NCI-H1105 (cell line): ENCODE measurements at places on chromosomes 12 and 14.

GRCh38 chr12:123962513-123962912 is 10.1 kb downstream of the CCDC92 start:
- DNase-seq, result no peak

- no peak for DNase-seq
Observed at GRCh38 chr14:84959851-84960520, 570.0 kb upstream of the FLRT2 start.

DNA sequence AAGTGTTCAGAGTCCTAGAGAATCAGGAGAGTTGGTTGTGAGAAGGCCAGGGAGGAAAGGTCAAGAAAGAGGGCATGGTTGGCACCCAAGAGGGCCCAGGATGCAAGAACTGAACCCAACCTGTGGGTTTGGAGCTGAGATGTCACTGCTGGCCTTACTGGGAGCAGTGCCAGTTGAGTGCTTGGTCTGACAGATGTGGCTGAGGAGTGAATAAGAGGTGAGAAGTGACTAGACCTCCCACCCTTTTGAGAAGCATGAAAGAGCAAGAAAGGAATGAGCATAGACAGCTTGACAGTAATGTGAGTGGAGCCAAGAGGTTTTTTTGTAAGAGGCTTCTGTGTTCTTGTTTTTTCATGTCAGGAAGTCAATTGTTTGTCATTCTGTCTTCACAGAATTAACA is 95.3 kb downstream of the FGD4 start:
- DNase-seq, result no peak

DNA sequence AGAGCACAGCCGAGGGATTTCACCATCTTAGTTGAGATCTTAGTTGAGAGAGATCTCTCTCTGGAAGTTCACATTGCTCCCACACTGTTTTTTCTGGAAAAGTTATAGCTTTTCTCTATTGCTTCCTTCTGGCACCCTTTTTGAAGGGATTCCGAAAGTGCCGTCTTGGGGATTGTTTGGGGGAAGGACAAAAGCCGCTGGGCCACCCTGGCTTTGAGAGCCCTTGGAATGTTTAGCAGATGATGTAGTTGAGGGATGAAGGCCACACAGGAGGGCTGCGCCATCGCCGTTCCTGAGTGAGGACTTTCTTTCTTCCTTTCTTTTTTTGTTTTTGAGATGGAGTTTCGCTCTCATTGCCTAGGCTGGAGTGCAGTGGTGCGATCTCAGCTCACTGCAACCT is 17.7 kb downstream of the PLEKHG3 start:
- DNase-seq, result no peak

DNA sequence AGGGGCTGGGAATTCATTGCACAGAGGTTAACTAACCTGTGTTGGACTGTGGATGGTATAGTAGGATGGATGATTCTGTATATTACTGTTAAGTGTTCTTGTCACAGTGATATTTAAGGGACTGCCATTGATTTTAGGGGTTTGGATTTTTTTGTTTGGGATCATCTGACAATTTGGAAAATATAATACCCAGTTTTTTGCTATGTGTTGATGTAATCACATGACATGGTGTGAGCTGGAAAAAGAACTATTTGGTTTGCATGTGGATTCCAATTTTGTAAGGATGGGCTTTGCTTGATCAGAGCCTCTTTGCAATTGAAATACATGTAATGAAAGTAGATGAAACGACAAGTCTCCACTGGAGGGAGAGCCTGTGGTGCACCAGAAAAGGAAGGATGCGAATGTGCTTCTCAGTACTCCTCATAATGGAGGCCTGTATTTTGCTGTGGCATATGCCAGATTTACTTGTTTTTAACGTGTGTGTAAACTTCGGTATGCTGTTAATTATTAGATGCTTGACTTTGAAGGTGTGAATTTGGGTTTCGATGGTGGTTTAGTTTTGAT is 2.7 kb downstream of the DYRK2 start:
- DNase-seq, result no peak

DNA sequence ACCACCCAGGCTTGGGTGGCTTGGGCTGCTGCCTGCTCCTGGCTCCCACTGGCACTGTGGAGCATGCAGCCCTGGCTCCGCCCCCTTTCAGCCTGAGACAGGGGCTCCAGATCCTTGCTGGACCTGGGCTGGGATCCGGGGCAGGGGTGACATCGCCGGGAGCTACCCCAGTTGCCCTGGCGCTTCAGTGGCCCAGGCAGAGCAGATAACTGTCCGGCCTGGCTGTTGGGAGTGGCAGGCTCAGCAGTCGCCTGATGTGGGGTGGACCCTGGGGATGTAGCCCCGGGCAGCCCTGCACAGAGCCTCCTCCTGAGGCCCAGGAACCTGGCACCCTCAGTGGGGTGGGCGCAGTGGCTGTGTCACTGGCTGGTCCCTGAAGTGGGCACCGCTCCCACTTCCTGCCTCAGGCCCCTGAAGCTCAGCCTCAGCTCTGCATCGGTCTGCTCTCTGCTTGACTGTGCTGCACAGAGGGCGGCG is 57.9 kb downstream of the FUT8 start:
- DNase-seq, result no peak

DNA sequence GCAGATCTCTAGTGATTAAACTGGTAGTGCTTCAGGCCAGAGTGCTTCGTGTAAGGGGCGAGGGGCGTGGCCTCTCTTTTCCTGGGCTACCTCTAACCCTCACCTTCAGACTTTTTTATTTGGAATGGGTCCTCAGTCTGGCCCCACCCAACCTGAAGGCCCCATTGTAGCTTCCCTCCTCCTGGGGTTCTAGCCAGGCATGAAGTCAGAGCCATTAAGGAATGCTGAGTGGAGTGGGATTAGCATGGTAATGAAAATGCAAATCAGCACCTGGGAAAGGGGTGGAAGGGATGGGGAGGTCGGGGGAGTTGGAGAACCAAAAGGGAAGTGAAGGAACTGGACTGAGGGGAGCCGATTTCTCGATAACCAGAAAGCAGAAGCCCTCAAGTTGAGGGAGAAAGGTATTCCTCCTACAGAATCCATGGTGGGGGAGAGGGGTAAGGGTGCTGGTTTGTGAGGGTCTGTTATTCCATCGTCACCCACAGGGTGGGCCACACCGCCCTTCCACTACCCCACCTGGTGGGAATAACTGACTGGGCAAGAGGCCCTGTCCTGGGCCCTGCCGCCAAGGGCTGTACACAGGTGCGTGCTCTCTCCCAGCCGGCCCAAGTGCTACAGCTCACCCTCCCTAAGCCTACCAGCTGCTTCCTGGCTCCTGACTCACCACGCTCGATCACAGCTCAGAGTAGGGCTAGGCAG is 14.1 kb downstream of the ZFHX2 start:
- DNase-seq, result no peak

- no peak for DNase-seq
Observed at GRCh38 chr12:56079723-56080555, at the start of gene ERBB3. Gene ERBB3 (plus strand): TSS chr12:56080165. CDS start chr12:56080301, 136 bp downstream.

DNA sequence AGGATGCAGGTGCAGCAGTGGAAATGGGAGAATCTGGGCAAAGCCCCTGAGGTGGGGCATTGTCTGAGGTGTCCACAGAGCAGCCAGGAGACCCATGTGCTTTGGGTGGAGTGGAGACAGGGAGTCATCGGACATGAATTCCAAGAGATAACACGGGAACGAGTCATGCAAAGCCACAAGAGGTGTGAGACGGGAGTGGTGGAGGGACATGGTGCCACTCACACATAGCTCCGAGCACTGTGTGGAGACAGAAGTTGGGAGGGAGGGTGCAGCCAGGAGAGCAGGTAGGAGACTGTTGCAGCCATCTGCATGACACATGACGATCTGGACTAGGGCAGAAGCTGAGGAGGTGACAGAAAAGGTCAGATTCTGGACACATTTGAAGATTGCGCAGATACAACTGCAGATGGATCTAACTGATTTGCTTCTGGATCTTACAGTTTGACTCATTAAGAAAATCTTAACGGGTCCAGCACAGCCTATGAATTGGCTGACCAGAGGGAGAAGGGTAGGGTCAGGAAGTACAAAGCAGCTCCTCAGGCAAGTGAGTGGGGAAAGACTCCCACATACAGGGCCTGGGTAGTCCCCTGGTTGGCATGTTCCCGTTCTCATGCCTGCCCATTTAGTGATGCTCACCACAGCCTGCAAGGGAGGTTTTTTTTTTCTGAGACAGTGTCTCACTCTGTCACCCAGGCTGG is 379.8 kb downstream of the FUT8 start:
- DNase-seq, result no peak

DNA sequence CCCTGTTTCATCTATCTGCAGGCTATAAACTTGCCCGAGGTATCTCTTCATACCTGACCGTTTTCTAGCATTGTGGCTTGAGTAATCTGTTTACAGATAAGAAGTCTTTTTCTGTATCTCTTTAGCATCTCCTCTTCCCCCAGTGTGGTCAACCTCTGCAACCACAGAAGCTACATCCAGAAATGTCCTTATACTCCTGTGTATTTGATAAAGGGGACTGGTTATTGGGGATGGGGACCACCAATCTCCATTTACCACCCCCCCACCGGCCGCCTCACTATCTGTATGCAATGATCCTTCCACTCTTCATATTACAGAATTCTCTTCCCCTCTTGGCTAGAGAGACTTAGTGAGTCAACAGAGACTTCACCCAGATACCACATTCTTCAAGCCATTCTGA is 3.4 kb upstream of the RPAP3 start:
- DNase-seq, result no peak

DNA sequence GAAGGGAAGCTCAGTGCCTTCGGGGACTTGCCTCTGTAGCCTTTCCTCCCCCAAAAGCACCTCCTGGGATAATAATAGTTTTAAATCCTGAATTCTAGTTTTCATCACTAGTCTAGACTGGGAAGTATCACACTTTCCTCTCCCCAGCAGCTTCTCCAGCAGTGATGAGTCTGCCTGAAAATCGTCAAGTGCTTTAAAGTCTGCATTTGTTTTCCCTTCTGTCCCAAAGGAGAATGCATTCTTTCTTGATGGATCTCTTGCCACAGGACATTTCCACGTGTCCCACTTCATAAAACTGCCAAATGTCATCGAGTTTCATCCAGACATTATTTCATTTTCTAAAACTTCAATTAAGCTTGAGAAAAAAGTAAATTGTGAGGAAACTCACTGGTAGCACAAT is 15.0 kb downstream of the CSRP2 start:
- no peak for DNase-seq

GRCh38 chr14:50762001-50762930 is 68.7 kb downstream of the NIN start:
- DNase-seq, result no peak

DNA sequence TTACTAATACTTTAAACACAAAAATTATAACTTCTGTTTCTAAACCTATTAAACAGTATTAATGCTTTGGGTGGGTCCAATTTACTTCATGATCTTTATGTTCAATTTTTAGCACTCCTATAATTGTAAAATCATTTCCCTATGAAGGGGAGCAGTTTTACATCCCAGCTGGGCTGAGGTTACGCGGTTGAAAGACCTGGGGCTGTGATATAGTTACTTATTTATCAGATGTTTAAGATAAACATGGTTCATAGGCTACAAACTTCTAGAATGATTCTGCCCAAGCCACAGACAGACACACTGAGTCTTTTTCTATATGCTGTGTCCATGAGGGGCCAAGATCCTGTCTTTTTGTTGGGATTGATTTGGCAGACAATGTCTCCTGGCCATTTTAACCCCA is 44.4 kb downstream of the DYRK2 start:
- DNase-seq, result no peak

DNA sequence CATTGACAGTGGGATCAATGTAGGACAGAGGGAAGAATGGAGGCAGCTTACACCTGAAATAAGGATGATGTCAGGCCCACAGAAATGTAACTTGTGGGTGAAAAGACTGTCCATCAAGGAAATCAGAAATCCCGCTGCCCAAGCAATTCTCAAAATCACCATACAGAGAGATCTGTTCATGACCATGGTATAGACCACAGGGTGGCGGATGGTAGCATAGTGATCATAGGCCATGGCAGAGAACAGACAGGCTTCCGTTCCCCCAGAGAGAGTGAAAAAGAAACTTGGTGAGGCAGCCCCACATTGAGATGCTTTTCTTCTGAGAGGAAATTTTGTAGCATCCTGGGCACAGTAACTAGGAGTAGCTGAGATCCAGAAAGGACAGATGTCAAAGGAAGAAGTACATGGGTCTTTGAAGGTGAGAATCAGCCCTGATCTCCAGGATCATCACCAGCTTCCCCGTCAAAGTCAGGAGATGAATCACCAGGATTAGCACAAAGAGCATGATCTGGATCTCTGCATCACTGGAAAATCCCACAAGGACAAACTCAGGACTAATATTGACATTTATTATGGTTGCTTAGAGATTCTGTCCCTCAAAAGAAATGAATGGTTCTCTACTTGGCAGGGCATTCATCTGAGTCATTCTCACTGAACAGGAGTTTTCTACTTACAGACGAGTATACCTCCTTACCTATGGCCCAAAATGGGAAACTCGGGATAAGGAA is 5.5 kb upstream of the ZNF641 start:
- no peak for DNase-seq

DNA sequence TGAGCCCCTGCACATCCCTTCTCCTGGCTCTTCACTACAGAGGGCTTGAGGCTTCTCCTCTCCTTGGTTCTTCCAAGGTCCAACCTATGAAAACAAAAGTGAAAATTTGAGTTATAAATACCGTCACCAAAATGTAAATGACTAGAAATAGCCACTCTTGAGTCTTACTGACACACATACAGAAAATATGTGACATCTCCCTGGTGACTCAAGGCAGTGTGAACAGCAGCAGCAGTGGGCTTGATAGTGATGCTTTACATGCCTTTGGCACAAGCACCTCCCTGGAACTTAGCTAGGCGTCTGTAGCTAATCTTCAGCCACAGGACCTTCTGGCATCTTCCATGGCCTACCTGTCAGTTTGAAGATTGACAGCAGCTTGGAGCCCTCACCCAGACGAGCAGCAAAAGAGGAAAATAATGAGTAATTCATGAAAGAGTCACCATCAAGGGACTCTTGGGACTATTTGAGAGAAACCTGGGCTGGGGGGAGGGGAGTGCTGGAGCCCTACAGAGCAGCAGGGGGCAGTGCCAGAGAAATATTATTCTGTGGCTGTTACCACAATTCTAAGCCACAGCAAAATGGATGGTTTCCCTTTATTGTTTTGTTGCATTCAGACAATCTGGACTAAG is 158.0 kb downstream of the KCNK10 start:
- DNase-seq, result no peak

- no peak for DNase-seq
Observed at GRCh38 chr12:10736463-10736862, 13.3 kb upstream of the YBX3 start.

- no peak for DNase-seq
Observed at GRCh38 chr12:71626098-71626497, 37.5 kb downstream of the ZFC3H1 start.
